Placental epithelial cell (primary cell): ENCODE measurements at places on chromosomes 16 and 17. TPM values are rescaled to one million over a fixed set of nuclear protein-coding genes. Genes with fewer than 3 reads are reported as not detected.

PRAC1 gene
- total RNA-seq = not detected in 2 replicates

RPA1 gene
- 13.0 and 14.6 TPM in 2 replicates for total RNA-seq

KRT16 gene
- total RNA-seq = 69.1 and 78.6 TPM in 2 replicates

ABR gene
- total RNA-seq = 67.2 and 71.5 TPM in 2 replicates

ELAC2 gene
- total RNA-seq = 56.1 and 82.7 TPM in 2 replicates

GINS2 gene
- 4.7 and 5.9 TPM in 2 replicates for total RNA-seq

ABCC3 gene
- total RNA-seq = 0.39 and 0.43 TPM in 2 replicates
